ENCODE measurements at places on chromosomes 11 and 22.

- no peak for DNase-seq
Measured at GRCh38 chr11:121105063-121105480, 4.0 kb downstream of the TECTA start.

- no peak for DNase-seq
Measured at GRCh38 chr22:42560781-42561180, 7.0 kb downstream of the SERHL2 start.

- no peak for DNase-seq
Measured at GRCh38 chr11:130839981-130840666, 76.2 kb downstream of the SNX19 start.

- no peak for DNase-seq
Measured at GRCh38 chr22:35140879-35141745, 75.2 kb downstream of the ISX start.

- DNase-seq: no peak
Measured at GRCh38 chr22:48796310-48797015, 1031.2 kb downstream of the BRD1 start.

- no peak for DNase-seq
Measured at GRCh38 chr11:27807596-27807995, 107.3 kb upstream of the BDNF start.

GRCh38 chr11:102794382-102794781, 3.6 kb downstream of the MMP1 start:
- DNase-seq: no peak

GRCh38 chr11:16296273-16296672, 60.1 kb downstream of the SOX6 start:
- DNase-seq: no peak

- DNase-seq: no peak
Measured at GRCh38 chr11:19938169-19938856, 222.0 kb downstream of the DBX1 start.

- no peak for DNase-seq
Measured at GRCh38 chr11:35623621-35624168, 5.4 kb downstream of the FJX1 start.

- DNase-seq: no peak
Measured at GRCh38 chr11:33333816-33334215, 76.6 kb downstream of the HIPK3 start.

DNA sequence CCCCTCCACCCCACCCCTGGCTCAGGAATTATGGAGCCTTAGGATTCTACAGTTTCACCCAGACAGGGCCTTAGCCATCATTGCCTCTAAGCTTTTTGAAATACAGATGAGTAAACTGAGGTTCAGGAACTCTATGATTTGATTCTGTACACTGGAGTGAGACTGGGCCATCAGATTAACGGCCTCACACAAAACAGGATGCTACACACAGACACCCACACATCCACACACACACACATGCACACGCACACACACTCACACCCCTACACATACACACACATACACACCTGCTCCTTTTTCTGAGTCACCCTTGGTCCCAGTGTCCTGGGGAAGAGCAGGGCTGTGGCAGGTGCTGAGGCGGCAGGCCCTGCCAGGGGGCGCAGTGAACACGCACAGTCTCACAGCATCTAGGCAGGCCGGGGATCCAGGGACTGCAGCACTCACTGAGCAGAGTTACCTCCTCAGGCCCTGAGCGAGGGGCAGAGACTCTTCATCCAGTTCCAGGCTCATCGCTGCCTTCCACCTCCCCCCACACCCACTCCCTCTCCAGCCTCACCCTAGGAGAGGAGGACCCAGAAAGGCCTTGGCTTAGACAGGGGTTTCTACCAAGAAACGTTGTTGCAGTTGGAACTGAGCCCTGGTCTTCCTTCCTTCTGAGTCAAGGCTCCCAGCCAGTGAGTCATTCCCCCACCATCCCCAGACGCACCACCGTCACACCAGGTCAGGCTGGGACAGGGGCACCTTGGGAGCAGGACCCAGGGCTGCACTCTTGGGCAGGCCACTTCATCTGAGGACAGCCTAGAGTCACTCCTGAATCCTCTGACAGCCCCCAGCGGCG, 89.8 kb upstream of the PARVA start:
- no peak for DNase-seq

DNA sequence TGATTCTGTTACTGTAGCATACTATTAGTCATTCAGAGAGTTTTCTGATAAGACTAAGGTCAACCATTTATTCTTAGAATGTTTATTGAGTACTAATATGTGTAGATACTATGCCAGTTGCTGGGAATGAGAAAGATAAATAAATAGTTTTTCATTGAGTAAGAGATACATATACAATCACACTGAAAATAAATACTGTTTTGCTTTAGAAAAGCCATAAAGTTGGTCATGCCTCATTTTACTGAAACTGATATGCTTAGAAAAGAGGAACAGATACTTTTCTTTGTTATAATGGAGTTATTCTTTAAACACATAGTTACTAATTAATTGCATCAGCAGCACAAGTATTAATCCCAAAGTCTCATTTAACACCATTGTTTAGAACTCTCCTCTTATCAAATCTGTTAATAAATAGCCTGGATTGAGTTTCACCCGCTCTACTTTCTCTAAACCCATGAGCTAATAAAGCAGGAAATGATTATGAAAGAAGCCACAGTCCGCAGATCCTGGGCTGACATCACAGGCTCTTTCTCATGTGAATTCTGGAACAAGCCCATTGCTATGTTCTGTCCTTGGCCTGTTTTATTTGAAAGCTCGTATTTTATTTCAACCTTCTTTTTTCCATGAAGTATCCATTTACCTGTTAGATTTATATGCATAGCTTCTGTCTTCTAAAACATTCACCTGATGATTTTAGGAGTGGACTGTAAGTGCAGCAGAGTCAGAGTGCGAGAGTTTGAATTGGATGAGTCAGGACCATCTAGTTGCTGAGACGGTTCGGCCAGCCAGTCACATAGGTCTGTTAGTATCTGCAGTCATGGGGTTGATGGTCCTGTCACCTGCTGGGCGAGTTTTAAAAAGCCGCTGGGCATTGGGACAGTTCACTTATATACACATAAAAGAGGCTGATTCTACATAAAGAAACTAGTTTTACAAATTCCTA, 35.5 kb downstream of the PIWIL4 start:
- DNase-seq: no peak

- DNase-seq: no peak
Measured at GRCh38 chr22:31344578-31345330, 1.4 kb downstream of the PATZ1 start.
